Epithelial cell of umbilical artery (primary cell): ENCODE measurements at places on chromosomes 4 and X. TPM values are rescaled to one million over a fixed set of nuclear protein-coding genes. Genes with fewer than 3 reads are reported as not detected.

Gene POLN
- 1.6 and 4.1 TPM in 2 replicates for total RNA-seq

Gene NPY5R
- total RNA-seq: not detected in 2 replicates

Gene PRPS2
- 35.1 and 35.7 TPM in 2 replicates for total RNA-seq

Gene XAGE2
- total RNA-seq: not detected in 2 replicates

Gene FGA
- total RNA-seq: not detected in 2 replicates
